Subcutaneous preadipocyte (primary cell): ENCODE measurements at places on chromosomes 6 and 20. TPM values are rescaled to one million over a fixed set of nuclear protein-coding genes. Genes with fewer than 3 reads are reported as not detected.

PACRG gene
- total RNA-seq: 0.37 and 0.78 TPM in 2 replicates

GPLD1 gene
- under 0.01 and 0.73 TPM in 2 replicates for total RNA-seq

POM121L2 gene
- not detected in 2 replicates for total RNA-seq

REM1 gene
- not detected in 2 replicates for total RNA-seq

CLPSL2 gene
- total RNA-seq: not detected in 2 replicates

STMND1 gene
- total RNA-seq: not detected in 2 replicates

PACSIN1 gene
- not detected in 2 replicates for total RNA-seq

MUC21 gene
- not detected in 2 replicates for total RNA-seq

CCDC28A gene
- 7.8 and 8.5 TPM in 2 replicates for total RNA-seq

IPCEF1 gene
- under 0.01 TPM in 1 of 2 replicates, not detected in the other for total RNA-seq

ZNF318 gene
- 7.7 and 9.8 TPM in 2 replicates for total RNA-seq

OR2B2 gene
- not detected in 2 replicates for total RNA-seq
